Dorsolateral prefrontal cortex (tissue), 122 donors: ENCODE measurements at places on chromosomes 11 and 22.

GRCh38 chr11:134252346-134253187 lies 585 bp downstream of the THYN1 start:
- DNase-seq: no peak

GRCh38 chr11:63862923-63863322 lies 24.0 kb downstream of the MARK2 start:
- DNase-seq: no peak

DNA sequence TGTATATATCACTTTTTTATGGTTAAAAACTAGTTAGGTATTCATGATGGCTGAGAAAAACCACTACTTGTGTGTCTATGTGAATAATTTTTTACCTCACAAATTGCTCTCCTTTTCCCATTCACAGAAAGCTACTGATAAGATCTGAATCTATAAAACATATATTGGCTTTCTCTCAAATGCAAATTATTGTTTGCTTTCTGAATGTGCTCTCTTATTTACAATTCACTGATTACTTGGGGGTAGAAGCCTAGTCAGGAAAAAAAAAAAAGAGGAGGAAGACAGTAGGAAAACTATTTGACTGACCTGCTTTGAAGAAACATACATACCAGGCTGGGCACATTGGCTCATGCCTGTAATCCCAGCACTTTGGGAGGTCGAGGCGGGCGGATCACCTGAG lies 20.5 kb downstream of the PGM2L1 start:
- DNase-seq: no peak

DNA sequence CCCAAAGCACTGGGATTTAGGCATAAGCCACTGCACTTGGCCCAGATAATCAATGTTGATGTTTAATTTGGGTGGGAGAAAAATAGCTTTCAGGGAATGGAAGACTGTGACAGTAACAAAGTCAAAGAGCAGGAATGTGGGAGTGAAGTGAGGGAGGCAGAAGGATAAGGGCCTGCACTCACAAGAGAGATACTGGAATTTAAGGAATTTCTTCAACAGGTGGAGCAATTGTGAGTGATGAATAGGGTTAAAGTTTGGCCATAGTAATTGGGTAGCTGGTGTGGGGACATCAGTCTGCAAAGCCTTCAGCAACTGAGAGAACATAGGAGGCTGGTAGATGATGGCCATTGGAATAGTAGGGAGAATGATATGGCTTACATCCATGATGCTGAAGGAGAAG lies 8.6 kb upstream of the APBB1 start:
- DNase-seq: no peak

GRCh38 chr11:12569499-12570425 lies 104.5 kb upstream of the TEAD1 start:
- no peak for DNase-seq

- DNase-seq: no peak
These were observed 40.2 kb upstream of the BDNF start for GRCh38 chr11:27740362-27741013.

DNA sequence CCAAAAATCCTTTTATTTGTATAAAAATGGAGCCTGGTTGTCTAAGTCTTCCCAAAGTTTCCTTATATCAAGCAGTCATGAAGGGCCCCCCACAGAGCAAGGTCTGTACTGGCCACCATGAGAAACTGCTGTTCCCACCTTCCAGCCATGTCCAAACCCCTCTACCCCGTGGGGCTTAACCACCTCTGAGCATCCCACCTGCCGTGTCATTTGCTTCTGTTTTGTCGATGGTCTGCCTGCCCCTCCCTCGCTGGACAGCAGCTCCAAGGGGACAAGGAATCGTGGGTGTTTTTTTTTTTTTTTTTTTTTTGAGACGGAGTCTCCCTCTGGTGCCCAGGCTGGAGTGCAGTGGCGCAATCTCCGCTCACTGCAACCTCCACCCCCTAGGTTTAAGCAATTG lies 11.1 kb upstream of the ANO1 start:
- DNase-seq: no peak

DNA sequence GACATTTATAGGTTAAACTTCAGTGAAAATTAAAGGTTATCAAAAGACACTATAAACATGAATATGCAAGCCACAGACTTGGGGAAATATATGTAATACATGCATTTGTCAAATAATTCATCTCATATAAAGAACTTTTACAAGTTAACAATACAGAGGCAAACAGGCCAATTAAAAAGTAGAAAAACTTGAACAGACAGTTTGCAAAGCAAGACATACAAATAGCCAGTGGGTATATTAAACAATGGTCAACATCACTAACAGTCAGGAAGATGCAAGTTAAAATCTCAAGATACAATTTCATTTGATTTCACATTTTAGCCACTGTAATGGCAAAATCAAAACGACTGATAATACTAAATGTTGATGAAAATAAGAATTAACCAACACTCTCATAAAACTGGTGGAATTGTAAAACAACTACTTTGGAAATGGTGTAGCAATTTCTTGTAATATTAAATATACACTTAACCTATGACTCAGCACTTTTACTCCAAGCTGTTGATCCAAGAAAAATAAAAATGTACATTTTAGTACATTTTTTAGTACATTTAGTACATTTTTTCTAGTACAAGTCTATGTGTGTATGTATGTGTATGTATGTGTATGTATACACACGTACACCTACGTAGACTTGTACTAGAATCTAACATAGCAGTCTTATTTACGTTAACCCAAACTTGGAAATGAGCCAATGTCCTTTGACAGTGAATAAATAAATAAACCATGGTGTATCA lies 62.8 kb downstream of the LRRC74B start:
- no peak for DNase-seq

DNA sequence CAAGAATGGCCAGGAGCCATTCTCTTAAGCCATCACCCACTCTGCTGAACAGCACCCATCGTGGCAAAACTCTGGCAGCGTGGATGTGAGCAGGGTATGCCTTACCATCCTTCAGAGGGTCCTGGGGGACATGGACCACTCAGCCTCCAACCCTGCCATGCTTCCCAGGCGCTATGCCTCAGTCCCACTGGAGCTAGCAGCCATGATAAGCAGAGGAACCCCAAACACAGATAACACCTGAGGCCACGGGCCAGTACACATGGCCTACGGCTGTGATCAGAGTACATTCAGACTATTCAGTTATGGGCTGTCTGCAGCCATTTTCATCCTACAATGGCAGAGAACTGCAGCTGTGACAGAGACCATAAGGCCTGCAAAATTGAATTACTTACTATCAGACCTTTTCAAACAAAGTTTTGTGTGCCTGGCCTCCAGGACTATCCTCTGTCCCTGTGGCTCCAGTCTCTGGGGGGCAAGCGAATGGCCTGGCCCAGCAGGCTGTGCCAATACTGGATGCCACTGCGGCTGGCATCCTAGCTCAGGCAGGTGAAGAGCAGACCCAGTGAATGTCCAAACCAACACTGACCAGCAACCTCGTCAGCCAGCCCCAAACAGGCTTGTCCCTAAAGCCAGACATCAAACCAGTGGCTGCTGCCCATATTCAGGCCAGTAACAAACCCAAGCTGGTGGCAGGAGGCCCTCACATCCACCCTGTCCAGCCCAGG lies 6.9 kb downstream of the ARVCF start:
- DNase-seq: no peak

- no peak for DNase-seq
These were observed 17.1 kb upstream of the VWA5A start for GRCh38 chr11:124098141-124098540.

DNA sequence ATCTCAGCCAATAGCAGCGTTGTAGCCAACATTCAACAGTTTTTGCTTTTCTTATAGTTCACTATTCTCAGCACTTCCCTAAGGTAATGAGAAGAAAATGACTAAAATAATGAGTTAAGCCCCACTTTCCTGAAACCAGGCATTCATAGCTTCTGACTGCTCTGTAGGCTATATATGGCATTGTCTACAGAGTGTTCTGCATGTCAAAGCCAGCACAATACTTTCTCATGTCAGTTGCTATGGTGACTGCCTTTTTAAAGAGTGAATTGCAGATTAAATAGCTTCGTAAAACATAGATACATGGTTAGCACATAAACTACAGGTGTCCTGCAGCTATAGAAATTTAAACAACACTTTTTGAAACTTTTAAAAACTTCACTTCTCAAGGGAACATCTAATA lies 1256.1 kb upstream of the CNTN5 start:
- no peak for DNase-seq

DNA sequence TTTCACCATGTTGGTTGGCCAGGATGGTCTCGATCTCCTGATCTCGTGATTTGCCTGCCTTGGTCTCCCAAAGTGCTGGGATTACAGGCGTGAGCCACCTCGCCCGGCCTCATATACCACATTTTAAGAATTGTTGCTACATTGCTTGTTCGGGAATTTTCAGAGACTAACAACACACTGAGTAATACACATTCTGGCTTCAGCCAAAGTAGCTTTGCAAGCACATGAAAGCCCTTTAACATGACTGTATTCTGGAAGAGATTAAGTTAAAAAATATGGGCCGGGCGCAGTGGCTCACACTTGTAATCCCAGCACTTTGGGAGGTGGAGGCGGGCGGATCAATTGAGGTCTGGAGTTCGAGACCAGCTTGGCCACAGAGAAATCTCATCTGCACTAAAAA lies 15.0 kb downstream of the CRTAM start:
- DNase-seq: no peak

GRCh38 chr11:104692751-104693150 lies 205.5 kb downstream of the CASP12 start:
- DNase-seq: no peak

DNA sequence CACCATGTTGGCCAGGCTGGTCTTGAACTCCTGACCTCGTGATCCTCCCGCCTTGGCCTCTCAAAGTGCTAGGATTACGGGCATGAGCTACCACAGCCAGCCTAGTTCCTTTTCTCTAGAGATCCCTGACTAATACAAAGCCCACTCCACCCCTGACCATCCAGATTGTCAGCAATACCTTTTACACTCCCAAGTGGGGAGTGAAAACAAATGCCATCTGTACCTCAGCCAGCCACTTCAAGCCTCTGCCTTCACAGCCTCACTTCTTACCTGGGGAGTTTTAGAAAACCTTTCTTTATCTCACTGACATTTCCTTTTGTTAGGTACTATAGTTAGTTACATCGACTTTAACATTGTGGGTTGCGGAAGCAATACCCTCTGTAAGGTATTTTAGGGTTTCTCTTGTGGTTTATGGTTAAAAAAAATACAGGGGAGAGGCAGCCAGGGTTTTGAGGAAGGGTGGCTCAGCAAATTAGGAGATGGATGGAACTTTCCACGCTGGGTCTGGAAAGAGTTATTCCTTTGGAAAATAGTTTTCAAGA lies 8.9 kb downstream of the TOM1 start:
- no peak for DNase-seq

GRCh38 chr11:133947321-133947756 lies 9.4 kb downstream of the IGSF9B start:
- DNase-seq: no peak

- DNase-seq: no peak
These were observed 83.5 kb downstream of the CTTN start for GRCh38 chr11:70481625-70482528.

DNA sequence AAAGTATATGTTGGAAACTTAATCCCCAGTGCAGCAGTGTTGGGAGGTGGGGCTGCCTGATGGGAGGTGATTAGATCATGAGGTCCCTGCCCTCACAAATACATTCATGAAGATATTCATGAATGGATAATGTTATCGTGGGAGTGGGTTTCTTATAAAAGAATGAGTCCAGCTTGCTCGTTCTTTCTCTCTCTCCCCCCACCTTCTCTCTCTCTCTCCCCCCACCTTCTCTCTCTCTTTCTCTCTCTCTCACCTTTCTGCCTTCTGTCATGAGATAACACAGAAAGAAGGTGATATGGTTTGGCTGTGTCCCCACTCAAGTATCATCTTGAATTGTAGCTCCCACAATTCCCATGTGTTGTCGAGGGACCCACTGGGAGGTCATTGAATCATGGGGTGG lies 66.7 kb upstream of the NUP50 start:
- DNase-seq: peak; percentile 1

- DNase-seq: no peak
These were observed 1.4 kb downstream of the MRGPRF start for GRCh38 chr11:69011624-69012091.

DNA sequence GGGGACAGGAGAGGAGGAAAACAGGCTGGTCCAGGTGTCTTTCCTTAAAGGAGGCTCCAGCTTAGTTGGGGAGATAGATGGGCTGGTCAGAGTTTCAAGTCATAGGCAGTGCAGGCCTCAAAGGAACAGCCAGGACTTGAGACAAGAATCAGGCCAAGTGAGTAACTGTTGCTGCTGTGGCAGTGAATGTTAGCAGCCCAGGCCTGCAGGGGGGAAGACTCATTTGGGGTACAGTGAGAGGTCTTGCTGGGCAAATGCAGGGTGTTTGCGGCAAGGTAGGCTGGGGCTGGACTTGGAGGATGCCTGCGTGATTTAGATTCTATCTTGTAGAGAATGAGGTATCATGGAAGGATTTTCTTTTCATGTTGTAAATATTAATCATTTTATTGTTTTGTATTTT lies 24.1 kb downstream of the PTPRJ start:
- no peak for DNase-seq

GRCh38 chr11:94043241-94043640 lies 22.1 kb downstream of the HEPHL1 start:
- DNase-seq: no peak

DNA sequence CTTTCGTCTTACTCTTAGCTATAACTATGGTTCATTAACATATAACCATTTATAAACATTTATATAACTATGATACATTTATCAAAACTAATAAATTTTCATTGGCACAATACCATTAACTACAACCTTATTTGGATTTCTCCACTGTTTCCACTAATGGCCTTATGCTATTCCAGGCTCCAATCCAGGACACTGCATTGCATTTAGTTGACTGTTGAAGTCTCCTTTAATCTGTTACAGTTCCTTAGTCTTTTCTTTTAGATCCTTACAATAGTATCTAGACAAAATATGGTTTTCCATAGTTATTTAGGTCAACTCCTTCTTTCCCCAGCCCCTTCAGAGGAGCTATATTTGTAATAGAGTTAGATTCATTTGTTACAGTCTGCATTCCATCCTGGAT lies 47.2 kb downstream of the CCDC34 start:
- DNase-seq: no peak

GRCh38 chr22:19105867-19106802 lies 16.1 kb downstream of the DGCR2 start:
- no peak for DNase-seq

- no peak for DNase-seq
These were observed 1156.8 kb downstream of the LRRC4C start for GRCh38 chr11:40302669-40303068.

- DNase-seq: no peak
These were observed 119.5 kb downstream of the ENTHD1 start for GRCh38 chr22:39773976-39774539.

- no peak for DNase-seq
These were observed 15.1 kb downstream of the CDPF1 start for GRCh38 chr22:46234969-46235368.

GRCh38 chr11:96361778-96362177 lies 18.8 kb upstream of the MAML2 start:
- no peak for DNase-seq
